D721Med (cell line): ENCODE measurements at places on chromosomes 1 and 21.

GRCh38 chr1:245370175-245370825 lies 215.5 kb downstream of the KIF26B start:
- DNase-seq = no peak

DNA sequence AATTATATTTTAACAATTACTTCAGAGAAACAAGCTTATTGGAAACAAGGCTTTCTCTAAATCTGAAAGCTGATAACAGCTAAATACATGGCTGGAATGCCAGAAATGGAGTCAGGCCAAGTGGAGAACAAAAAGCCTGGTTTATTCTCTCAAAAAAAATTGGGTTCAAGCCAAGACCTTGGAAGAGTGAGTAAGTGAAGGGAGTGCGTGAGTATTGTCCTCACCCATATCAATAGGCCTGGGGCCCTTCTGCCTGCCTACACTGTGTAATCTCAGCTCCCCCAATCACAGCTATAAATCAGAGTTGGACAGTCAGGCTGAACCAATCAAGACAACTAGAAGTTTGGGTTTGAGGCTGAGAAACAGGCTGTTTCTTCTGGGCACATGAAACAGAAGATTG lies 7.4 kb downstream of the KYAT3 start:
- DNase-seq = no peak

DNA sequence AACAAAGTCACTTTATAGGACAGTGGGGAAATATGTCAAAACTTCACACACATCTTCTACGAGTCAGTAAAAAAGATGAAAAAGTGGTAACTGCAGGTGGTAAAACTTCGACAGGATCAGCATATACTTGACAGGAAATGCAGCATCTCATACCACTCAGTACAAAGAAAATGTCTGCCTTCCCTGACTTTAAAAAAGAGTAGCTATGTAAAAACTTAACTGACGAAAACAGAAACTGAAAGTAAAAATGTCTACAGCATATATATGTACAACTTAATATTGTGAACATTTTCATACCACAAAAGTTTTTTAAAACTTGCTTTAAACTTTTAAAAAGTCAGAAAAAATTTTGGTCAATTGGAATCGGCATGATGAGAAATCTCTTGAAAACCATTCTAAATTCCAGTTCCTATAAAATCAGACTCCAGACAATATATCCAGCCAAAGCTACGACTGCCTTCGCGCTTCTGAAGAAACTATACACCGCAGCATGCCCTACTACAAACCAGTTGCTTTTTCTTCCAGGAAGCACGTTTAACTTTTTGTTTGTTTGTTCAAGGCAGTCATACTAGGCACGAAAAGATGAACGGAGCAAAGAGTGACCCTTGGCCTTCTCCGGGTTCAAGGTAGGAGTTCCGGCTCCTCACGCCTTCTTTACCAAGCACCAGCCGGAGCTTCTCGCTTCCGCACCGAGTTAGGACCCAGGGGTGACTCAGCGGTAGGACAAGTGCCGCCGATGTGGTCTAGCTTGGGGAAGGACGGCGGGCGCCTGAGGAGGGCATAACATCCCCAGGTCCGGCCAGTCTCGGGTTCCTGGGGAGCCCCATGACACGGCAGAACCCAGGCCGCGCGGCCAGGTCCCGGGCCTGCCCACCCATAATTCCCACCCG lies 612 bp downstream of the PSMA5 start:
- no peak for DNase-seq

GRCh38 chr1:94418664-94419655 lies 771 bp downstream of the ABCD3 start:
- DNase-seq = no peak
